ENCODE measurements at places on chromosomes 5 and 9.

- no peak for DNase-seq
These were observed 41.4 kb downstream of the PUM3 start for GRCh38 chr9:2802494-2802921.

- DNase-seq = no peak
These were observed 41.4 kb upstream of the SLCO6A1 start for GRCh38 chr5:102539996-102540728.

GRCh38 chr5:43161244-43161643 lies 30.8 kb upstream of the NIM1K start:
- no peak for DNase-seq

GRCh38 chr5:97125125-97125683 lies 17.2 kb downstream of the LIX1 start:
- no peak for DNase-seq

DNA sequence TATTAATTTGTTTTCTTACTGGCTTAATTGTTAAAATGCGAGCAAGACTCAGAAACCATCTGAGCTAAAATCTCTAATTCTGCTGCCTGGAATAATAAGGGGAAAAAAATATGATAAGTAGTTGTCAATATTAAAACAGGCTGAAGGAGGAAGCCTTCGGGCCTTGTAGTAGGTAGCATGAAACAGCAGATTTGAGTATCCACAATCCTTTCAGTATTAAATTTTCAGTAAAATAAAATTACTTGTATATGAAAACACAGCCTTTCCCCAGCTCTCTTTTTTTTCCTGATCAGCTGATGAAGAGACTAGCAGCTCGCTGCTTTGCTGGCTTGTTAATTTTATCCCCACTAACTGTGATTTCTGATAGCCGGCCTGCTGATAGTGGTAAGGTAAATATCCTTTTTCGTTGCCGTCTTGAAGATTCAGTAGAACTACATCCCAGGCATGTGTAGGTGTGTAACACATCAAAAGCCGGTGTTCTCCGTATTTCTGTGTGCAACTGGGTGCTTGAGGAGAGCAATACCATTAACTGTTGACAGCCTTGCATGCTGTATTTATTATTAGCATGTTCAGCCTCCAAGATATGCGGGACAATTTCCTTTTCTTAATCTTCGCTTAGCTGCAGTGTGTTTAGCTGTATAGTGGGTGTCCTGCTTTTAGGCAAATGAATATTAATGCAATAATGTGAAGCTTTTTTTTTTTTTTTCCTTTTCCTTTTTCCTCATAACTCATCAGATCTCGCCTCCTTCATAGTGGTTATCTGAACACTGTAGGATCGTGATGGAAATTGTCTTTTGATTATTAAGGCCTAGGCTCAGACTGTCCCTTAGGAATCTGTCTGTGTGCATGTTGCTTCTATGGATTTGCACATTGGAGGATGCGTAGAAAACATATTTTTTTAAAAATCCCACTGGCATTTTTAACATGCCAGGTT lies 144.6 kb downstream of the SMARCA2 start:
- DNase-seq = no peak

DNA sequence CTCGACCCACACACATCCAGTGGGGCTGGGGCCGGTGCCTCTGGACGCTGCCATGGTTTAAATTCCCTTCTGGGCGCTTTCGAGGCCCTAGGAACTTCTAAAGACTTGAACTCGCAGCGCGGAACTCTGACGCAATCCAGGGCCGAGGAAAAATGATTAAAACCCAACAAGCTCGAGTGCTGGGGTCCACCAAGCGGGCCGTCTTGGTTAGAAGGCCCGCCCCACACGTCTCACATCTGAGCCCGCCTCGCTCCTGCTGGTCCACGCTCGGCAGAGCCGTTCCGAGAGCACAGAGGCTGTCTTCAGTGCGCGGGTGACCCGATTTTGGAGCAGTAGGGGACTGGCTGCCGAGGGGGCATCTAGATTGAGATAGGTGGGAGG lies 1.5 kb downstream of the CRHBP start:
- no peak for DNase-seq

DNA sequence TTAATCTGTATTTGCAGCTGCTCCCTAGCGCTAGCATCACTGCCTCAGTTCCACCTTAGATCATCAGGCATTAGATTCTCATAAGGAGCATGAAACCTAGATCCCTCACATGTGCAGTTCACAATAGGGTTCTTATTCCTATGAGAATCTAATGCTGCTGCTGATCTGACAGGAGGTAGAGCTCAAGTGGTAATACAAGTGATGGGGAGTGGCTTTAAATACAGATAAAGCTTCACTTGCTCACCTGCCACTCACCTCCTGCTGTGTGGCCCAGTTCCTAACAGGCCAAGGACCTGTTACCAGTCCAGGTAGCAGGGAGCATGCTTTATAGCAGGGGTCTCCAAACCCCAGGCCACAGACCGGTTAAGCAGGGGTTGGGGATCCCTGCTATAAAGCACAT lies 22.6 kb upstream of the RNF20 start:
- no peak for DNase-seq

- no peak for DNase-seq
These were observed 366.5 kb downstream of the SLCO4C1 start for GRCh38 chr5:101929628-101930027.

DNA sequence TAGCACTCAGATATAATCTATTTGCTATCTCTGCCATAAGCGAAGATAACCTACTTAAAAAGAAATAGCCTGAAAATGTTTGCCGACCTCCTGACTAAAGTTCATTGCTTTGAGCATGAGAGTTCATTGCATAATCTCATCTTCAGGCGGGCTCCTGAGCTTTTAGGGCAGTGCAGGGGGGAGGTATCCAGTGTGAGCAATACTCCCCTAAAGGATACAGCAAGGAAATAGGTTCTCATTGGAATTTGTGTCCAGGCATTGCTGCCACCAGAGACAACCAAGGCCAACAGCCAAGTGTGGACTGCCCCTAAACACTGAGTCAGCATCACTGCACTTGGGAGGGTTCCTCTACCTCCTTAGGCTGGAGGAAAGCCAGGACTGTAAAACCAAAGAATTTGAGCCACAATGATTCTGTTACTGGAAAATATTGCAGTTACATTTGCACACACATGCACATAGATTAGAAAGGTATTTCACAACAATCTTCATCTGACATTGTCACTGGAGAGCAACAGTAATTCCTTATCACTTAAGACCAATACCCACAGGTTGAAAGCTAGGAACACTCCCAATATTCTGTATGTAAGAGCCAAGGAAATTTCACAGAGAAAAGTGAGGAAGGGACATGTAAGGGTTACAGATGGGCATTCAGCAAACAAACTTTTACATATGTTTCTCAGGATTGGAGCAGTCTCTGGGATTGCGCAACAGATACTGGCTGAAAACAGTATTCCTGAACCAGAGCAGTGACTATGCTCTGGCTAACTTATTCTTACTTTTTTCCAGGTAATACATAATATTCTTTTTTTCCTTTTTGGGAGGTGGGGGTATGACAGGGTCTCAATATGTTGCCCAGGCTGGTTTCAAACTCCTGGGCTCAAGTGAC lies 98.6 kb upstream of the TLE1 start:
- no peak for DNase-seq

Data from stimulated activated CD8-positive, alpha-beta memory T cell treated with anti-CD3 and anti-CD28 coated beads, Interleukin-7, amount 100 ng/mL, for 1 hour (primary cell).